ENCODE measurements at places on chromosomes 13 and 19.

DNA sequence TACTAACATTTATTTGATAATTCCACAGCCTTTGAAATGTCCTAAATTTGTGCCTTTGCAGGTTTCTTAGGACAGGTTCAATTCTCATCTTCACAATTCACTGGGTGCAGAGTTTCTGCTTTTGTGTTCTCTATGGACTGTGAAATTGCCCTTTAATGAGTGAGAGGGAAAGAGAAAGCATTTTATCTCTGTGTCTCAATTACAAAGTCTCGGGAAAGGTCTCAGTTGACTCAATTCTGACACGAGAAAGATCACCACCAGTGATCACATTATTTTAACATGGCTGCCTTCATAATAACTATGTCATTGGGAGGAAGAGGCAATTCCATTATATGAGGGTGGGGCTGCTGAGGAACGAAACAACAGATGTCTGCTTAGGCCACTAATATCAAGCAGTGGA, 26.2 kb upstream of the LRCH1 start:
- H3K4me3 ChIP-seq: no peak overlapping the region
- no peak overlapping the region for H3K27ac ChIP-seq
- no peaks in the 10 kb centered on the region for H3K27me3 ChIP-seq
- H3K36me3 ChIP-seq: no peaks in the 10 kb centered on the region
- DNase-seq: no peak

GRCh38 chr19:49549045-49549444, 21.2 kb downstream of the RCN3 start:
- H3K4me3 ChIP-seq: no peak overlapping the region
- H3K27ac ChIP-seq: no peak overlapping the region
- no peaks in the 10 kb centered on the region for H3K4me1 ChIP-seq
- DNase-seq: no peak
- H3K27me3 ChIP-seq: no peaks in the 10 kb centered on the region
- H3K36me3 ChIP-seq: no peaks in the 10 kb centered on the region

DNA sequence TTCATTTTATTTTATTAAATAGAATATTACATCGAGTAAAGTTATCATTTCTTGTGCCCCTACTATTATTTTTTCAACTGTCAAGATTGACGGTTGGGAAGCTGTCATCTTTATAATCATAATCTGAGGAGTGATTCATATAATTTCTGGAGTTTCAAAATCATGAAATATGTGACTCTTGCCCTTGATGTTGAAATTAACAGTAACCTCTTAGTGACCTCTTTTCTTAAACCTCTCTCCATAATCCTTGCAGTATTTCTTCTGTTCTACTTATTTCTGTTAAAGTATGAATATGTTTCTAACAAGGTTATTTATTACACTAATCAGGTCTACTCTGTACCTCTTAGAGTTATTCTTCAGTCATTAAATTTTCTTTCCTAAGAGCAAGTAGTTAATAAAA, 663.8 kb downstream of the LIG4 start:
- DNase-seq: no peak
- no peak overlapping the region for H3K4me3 ChIP-seq
- no peaks in the 10 kb centered on the region for H3K27me3 ChIP-seq
- no peak overlapping the region for H3K27ac ChIP-seq
- H3K36me3 ChIP-seq: no peaks in the 10 kb centered on the region

GRCh38 chr19:34244611-34245299, 9.6 kb upstream of the GARRE1 start:
- no peaks in the 10 kb centered on the region for H3K4me1 ChIP-seq
- no peak overlapping the region for H3K4me3 ChIP-seq
- H3K27me3 ChIP-seq: no peaks in the 10 kb centered on the region
- no peaks in the 10 kb centered on the region for H3K36me3 ChIP-seq

GRCh38 chr19:10133596-10133995, 13.9 kb upstream of the EIF3G start:
- peaks cover 46% of the 10 kb centered on the region for H3K36me3 ChIP-seq
- no peak overlapping the region for H3K4me3 ChIP-seq
- H3K27me3 ChIP-seq: no peaks in the 10 kb centered on the region
- no peaks in the 10 kb centered on the region for H3K4me1 ChIP-seq
- no peak overlapping the region for H3K27ac ChIP-seq

DNA sequence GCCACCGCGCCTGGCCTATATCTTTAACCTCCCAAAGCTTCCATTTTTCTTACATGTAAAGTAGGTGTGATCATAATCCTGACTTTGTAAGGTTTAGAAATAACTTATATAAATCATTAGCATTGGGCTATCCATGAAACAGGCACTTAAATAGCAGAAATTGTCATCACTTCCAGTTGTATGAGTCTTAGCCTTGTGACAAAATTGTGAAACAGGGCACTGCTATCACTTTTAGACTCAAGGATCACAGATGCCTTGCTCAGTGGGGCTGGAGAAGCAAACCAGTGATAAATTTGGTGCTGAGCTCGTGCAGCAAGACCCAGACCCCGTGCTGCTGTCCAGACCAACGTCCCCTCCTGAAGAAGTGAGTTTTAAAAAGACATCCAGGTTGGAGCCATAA, 209.7 kb downstream of the KATNAL1 start:
- DNase-seq: no peak
- H3K27ac ChIP-seq: no peak overlapping the region
- no peaks in the 10 kb centered on the region for H3K4me1 ChIP-seq
- H3K4me3 ChIP-seq: no peak overlapping the region
- no peaks in the 10 kb centered on the region for H3K27me3 ChIP-seq
- no peaks in the 10 kb centered on the region for H3K36me3 ChIP-seq

DNA sequence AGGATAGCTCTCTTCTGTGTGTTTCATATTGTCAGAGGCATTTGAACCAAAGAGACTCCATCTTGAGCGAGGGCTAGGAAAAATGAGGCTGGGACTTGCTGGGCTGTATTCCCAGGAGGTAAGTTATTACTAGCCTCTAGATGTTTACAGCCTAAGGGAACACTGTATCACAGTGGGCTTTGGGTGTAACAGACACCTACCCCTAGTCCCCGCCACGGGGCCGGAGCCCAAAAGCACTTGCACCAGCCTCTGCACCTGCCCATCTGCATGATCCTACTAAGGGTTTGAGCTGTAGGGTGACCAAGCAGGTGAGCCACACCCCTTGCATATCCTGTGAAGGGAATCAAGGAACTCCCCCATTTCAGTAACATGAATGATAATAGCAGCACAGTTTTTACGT, 1972.2 kb downstream of the OLFM4 start:
- peak; percentile 67 for DNase-seq
- no peak overlapping the region for H3K4me3 ChIP-seq

DNA sequence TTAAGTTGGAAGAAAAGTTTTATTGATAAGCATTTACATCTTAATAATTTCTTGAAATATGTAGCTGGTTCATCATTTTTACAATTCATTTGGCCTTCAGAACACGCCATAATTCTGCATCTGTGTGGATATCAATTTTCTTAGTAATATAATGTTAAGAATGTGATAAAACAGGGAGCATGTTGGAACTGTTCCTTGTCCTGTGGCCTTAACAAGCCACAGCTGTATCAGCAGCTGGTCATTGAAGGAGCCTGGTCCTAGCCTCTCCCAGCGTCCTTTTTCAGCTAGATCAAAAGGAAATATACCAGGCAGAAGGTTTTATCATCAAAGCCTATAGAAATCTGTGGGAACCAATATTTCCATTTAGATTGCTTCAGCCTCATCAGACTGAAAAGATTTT, 421.8 kb downstream of the SPRY2 start:
- no peak for DNase-seq
- H3K4me3 ChIP-seq: no peak overlapping the region

DNA sequence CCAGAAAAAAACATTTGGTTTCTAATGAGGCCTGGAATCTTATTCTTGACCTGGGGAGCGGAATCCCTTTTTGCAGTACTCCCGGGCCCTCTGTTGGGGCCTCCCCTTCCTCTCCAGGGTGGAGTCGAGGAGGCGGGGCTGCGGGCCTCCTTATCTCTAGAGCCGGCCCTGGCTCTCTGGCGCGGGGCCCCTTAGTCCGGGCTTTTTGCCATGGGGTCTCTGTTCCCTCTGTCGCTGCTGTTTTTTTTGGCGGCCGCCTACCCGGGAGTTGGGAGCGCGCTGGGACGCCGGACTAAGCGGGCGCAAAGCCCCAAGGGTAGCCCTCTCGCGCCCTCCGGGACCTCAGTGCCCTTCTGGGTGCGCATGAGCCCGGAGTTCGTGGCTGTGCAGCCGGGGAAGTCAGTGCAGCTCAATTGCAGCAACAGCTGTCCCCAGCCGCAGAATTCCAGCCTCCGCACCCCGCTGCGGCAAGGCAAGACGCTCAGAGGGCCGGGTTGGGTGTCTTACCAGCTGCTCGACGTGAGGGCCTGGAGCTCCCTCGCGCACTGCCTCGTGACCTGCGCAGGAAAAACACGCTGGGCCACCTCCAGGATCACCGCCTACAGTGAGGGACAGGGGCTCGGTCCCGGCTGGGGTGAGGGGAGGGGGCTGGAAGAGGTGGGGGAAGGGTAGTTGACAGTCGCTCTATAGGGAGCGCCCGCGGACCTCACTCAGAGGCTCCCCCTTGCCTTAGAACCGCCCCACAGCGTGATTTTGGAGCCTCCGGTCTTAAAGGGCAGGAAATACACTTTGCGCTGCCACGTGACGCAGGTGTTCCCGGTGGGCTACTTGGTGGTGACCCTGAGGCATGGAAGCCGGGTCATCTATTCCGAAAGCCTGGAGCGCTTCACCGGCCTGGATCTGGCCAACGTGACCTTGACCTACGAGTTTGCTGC, at the start of gene ICAM4:
Gene ICAM4 (plus strand): TSS at position 153 of the 935 bp plus-strand sequence. CDS start 58 bp downstream, at position 211.
- H3K36me3 ChIP-seq: no peaks in the 10 kb centered on the region
- peaks cover 51% of the 10 kb centered on the region for H3K27me3 ChIP-seq
- peaks cover 38% of the 10 kb centered on the region for H3K4me1 ChIP-seq
- H3K4me3 ChIP-seq: peak within 1 kb of the TSS; percentile 20
- peak; percentile 80 for DNase-seq

DNA sequence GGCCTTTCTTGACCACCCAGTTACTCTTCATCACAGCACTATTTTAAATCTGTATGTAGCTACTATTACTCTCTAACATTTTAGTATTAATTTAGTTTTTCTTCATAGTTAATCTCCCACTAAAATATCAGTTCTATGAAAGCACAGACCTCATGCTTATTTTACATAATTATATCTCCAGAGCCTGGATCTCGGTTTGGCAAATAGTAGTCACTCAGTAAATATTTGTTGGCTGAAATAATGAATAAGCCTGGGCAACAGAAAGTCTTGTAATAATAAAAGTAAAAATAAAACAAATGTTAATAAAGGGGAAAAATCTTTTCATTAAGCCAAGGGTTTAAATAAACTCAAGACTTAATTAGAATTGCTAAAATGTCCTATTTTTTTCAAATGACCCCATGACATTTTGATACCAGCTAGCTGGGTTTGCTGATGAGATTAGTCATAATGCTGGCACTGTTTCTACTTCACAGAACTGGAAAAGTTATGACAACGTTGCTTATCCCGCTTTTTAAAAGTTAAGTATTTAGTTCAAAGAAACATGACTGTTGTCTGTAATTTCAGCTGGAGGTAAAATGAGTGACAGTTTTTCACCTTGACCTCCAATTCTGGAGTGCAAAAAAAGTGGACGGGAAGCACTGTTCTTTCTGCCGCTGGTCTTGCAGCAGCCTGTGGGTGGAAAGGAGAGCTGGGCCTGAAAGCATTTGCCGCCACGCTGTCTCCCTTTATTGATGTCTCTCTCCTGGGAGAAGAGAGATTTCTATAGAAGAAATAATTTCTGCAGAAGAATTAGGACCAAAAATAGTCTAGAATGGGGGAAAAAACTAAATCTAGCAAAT, 85.2 kb upstream of the SPATA13 start:
- no peak overlapping the region for H3K27ac ChIP-seq
- no peaks in the 10 kb centered on the region for H3K27me3 ChIP-seq
- no peak for DNase-seq
- H3K36me3 ChIP-seq: no peaks in the 10 kb centered on the region
- H3K4me3 ChIP-seq: no peak overlapping the region

- H3K36me3 ChIP-seq: peaks cover 15% of the 10 kb centered on the region
- peak overlapping the region; percentile 63 for H3K27ac ChIP-seq
- peak overlapping the region; percentile 71 for H3K4me3 ChIP-seq
- H3K27me3 ChIP-seq: no peaks in the 10 kb centered on the region
- peak; percentile 70 for DNase-seq
Observed at GRCh38 chr19:38852231-38853044, 2.7 kb upstream of the HNRNPL start.

- H3K36me3 ChIP-seq: no peaks in the 10 kb centered on the region
- H3K4me3 ChIP-seq: no peak overlapping the region
- H3K27ac ChIP-seq: no peak overlapping the region
- peaks cover 6% of the 10 kb centered on the region for H3K4me1 ChIP-seq
- DNase-seq: no peak
Observed at GRCh38 chr13:45779901-45780300, 71.7 kb downstream of the SIAH3 start.

Data from H1 (cell line).